ENCODE measurements at places on chromosomes 11 and 22. TPM values are rescaled to one million over a fixed set of nuclear protein-coding genes. Genes with fewer than 3 reads are reported as not detected.

The AMOTL1 gene
- total RNA-seq, result 1.5 TPM

The CHST1 gene
- total RNA-seq, result not detected

The SMTNL1 gene
- not detected for total RNA-seq

The SOX6 gene
- total RNA-seq, result 0.36 TPM

The P2RX6 gene
- 0.25 TPM for total RNA-seq

The KIF18A gene
- total RNA-seq, result 22.3 TPM

The DGAT2 gene
- total RNA-seq, result 1.7 TPM

The OR8D2 gene
- total RNA-seq, result not detected

The SLC25A18 gene
- total RNA-seq, result not detected
